Activated CD8-positive, alpha-beta memory T cell treated with anti-CD3 and anti-CD28 coated beads for 4 hours (primary cell): ENCODE measurements at places on chromosomes 1 and 21.

DNA sequence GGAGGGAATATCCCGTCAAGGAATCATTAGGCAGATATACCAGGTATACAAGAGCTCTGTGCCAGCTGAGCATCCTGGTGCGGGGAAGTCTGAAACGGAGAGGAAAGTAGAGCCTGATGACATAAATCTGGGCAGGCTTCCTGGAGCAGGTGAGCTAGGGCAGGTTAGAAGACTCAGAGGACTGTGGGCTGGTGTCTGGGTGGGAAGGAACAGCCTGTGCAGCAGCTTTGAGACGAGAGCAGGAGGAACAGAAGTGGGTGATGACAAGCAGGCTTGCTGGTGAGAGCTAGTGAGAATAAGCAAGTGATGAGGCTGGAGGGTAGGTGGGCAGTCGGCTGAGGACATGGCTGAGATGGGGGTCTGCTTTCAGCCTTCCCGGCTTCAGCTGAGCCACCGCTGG lies 6.7 kb downstream of the CELSR2 start:
- DNase-seq: no peak

DNA sequence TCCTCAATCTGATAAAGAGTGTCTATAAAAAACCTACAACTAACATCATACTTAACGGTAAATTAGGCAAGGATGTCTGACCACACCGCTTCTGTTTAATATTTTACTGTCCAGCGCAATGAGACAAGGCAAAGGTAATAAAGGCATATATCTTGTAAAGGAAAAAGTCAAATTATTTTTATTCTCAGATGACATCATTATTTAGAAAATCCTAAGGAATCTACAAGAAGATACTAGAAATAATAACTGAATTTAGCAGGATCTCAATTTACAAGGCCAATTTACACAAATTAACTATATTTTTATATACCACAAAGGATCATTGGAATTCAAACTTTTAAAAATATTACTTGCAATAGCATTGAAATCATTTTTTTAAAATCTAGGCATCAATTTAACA lies 29.4 kb downstream of the GJA4 start:
- no peak for DNase-seq

GRCh38 chr1:179510038-179510437 lies 65.7 kb downstream of the NPHS2 start:
- no peak for DNase-seq

GRCh38 chr1:86356247-86356646 lies 39.9 kb downstream of the ODF2L start:
- DNase-seq: no peak

DNA sequence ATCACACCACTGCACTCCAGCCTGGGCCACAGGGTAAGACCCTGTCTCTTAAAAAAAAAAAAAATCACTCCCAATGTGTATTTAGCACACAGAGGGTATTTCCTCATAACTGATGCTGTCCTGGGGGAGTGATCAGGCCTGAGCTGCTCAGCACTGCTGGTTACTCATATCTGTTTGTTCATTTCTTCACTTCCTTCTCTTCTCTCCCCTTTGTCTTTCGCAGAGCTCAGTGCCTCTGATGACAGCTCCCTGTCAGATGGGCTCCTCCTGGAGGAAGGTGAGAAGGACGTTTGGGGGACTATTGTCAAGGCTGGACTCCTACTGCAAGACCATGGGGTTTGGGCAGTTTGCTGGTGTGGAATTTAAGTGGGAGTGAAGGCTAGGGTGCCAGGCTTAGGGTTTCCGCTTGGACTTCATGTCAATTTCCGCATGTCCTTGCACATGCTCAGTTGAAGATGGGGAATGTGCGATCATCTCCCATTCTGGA lies 13.0 kb downstream of the INAVA start:
- no peak for DNase-seq

DNA sequence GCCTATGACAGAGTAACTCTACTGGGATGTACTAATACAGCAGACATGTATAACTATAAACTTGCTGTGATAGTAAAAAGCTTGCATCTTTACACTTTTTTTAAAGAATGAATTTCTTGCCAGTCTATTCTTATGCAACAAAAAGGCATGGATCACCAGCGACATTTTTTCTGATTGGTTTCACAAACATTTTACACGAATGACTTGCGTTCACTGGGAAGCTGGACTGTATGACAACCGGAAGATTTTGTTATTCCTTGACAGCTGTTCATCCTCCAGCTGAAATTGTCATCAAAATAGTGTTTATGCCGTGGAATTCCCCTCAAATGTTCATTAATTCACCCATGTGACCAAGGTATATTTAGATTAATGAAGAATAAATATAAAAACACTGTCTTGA lies 131.0 kb downstream of the XPR1 start:
- no peak for DNase-seq

- DNase-seq: no peak
Measured at GRCh38 chr1:84583648-84584047, 9.4 kb upstream of the CTBS start.
